ENCODE measurements at places on chromosomes 5 and 9.

GRCh38 chr5:60333005-60333571, 366.9 kb downstream of the DEPDC1B start:
- H3K4me1 ChIP-seq: no peaks in the 10 kb centered on the region
- DNase-seq: no peak
- H3K36me3 ChIP-seq: no peaks in the 10 kb centered on the region
- H3K4me3 ChIP-seq: no peak overlapping the region
- no peaks in the 10 kb centered on the region for H3K27me3 ChIP-seq

DNA sequence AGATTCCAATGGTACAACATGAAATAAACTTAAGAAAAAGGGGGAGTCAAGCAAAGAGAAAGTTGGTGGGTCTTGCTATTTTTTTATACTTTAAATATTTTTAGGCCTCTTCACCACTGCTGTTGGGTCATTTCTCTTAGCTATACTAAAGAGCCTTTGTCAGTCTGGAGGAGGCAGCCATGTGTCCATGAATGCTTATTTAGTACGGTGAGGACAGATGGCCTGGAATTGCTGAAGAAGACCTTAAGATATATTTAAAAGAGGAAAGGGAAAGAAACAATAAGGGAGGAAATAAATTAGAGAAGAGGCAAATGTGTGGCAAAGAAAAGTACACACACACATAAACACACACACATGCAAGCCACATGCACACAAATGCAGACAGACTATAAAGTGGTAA, 560.5 kb upstream of the MEF2C start:
- H3K4me3 ChIP-seq: no peak overlapping the region
- DNase-seq: no peak
- no peaks in the 10 kb centered on the region for H3K27me3 ChIP-seq
- H3K27ac ChIP-seq: no peak overlapping the region
- H3K4me1 ChIP-seq: no peaks in the 10 kb centered on the region
- no peaks in the 10 kb centered on the region for H3K36me3 ChIP-seq

DNA sequence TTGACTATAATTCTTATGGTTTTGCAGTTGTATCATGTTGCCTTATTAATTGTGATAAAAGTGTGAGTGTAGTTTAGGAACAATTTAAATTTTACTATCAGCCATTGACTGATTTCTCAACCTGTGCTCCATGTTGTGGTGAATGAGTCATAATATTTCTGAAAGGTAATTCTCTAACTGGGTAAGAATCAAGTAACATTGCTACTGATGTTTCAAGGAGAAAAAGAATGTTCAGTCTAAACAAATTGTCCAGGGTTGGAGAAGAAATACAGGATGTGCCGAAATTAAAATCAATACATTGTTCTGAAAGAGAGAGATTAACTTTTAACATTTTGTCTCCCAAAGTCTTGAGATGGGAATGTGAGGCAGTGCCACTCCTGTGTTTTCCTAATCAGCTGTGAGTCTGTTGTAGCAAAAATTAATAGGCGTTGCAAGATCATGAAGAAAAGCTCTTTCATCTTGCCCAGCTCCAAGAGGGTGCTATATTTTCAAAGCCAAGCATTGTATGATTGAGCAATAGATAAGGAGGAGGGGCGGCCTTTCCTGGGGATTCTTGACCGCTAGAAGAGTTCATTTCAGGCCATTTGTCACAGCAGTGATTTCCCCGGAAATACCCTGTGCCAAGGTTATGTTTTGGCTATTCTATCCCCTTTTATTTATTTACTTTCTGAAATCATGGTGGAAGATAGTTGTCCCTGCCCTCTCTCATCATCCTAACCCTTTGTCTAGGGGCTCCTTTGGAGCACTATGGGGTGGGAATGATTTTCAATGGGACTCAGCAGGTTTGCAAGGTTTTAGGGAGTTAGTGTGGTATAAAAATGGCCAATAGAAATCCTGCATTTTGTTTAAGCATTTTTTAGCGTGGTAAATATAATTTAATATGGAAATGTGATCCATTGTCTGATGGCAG, 151.6 kb downstream of the FOCAD start:
- no peak overlapping the region for H3K27ac ChIP-seq
- H3K36me3 ChIP-seq: no peaks in the 10 kb centered on the region
- H3K27me3 ChIP-seq: no peaks in the 10 kb centered on the region
- no peak overlapping the region for H3K4me3 ChIP-seq

DNA sequence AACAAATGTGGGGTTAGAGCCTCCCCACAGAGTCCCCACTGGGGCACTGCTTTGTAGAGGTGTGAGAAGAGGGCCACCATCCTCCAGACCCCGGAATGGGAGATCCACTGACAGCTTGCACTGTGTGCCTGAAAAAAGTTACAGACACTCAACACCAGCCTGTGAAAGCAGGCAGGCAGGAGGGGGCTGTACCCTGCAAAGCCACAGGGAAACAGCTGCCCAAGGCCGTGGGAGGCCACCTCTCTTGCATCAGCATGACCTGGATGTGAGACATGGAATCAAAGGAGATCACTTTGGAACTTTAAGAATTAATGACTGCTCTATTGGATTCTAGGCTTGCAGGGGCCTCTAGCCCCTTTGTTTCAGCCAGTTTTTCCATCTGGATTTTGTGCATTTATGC, 782.3 kb downstream of the BRINP1 start:
- no peaks in the 10 kb centered on the region for H3K36me3 ChIP-seq
- no peaks in the 10 kb centered on the region for H3K4me1 ChIP-seq
- no peak overlapping the region for H3K27ac ChIP-seq
- H3K27me3 ChIP-seq: no peaks in the 10 kb centered on the region
- no peak for DNase-seq
- no peak overlapping the region for H3K4me3 ChIP-seq

DNA sequence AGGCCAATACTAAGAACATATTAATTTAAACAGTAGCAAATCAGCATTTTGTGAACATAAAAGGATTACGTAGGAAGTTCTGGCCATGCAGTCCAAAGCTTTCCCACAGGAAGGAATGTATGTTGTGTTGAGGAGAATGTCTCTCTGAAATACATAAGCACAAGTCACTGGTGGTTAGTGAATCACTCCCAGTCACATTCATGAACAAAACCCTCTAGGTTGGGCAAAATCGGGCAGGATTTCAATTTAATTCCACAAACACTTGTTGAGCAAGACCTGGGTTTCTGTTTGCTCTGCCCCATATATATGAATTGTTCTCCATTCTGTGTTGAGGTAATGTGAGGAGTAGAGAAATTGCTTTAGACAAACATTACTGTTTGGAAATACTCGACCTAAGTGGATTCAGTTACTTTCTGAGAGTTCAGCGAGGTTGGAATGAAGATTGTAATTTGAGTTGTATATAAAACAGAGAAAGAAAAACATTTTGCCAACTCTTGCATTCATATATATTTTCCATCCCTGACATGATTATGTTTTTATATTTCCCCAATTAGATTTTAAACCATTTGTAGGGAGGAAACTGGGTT, 127.6 kb upstream of the RPS23 start:
- DNase-seq: no peak
- H3K27me3 ChIP-seq: no peaks in the 10 kb centered on the region
- no peaks in the 10 kb centered on the region for H3K4me1 ChIP-seq
- H3K36me3 ChIP-seq: no peaks in the 10 kb centered on the region

- no peak for DNase-seq
- no peaks in the 10 kb centered on the region for H3K4me1 ChIP-seq
- no peak overlapping the region for H3K4me3 ChIP-seq
- no peaks in the 10 kb centered on the region for H3K36me3 ChIP-seq
- no peaks in the 10 kb centered on the region for H3K27me3 ChIP-seq
Observed at GRCh38 chr5:147568710-147569406, 59.0 kb upstream of the DPYSL3 start.

DNA sequence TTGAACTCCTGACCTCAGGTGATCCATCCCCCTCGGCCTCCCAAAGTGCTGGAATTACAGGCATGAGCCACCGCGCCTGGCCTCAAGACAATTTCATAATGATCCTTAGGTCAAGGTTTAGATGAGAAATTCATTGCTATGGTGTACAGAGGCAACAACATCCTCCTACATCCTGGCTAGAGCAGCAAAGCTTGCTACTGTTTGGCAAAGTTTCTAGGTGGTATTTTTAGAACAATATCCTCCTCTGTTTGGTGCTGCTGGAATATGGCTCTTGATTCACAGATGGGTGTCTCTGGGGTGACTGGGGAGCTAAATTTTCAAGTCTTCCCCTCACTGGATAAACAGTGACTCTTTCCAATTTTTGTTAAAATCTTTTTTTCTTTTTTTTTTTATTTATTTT, 30.6 kb downstream of the CRHBP start:
- no peaks in the 10 kb centered on the region for H3K36me3 ChIP-seq
- no peak overlapping the region for H3K27ac ChIP-seq
- H3K4me1 ChIP-seq: no peaks in the 10 kb centered on the region
- no peak for DNase-seq

DNA sequence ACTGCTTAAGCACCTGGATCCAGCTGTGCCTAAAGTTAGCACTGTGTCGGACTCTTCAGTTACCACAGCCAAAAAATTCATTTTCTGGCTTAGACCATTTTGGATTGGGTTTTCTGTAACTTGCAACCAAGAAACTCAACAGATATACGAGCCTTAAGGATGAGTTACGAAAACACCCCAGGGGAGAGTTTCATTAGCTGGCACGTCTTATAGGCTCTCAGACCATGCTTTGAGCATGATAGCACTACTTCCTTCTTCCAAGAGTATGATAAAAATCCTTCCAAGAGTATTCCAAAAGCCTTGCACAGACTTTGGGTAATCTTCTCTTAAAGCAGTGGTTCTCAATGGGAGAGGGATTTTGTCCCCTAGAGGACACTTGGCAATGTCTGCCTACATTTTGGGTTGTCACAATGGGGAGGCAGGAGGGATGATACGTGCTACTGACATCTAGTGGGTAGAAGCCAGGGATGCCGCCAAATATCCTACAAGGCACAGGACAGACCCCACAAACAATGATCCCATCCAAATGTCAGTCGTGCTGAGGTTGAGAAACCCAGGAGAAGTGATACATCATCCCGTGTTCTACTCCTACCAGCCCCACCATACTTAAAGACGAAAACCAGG, 64.8 kb downstream of the SMIM23 start:
- no peak for DNase-seq
- H3K36me3 ChIP-seq: no peaks in the 10 kb centered on the region
- no peak overlapping the region for H3K27ac ChIP-seq
- no peaks in the 10 kb centered on the region for H3K27me3 ChIP-seq
- no peak overlapping the region for H3K4me3 ChIP-seq

DNA sequence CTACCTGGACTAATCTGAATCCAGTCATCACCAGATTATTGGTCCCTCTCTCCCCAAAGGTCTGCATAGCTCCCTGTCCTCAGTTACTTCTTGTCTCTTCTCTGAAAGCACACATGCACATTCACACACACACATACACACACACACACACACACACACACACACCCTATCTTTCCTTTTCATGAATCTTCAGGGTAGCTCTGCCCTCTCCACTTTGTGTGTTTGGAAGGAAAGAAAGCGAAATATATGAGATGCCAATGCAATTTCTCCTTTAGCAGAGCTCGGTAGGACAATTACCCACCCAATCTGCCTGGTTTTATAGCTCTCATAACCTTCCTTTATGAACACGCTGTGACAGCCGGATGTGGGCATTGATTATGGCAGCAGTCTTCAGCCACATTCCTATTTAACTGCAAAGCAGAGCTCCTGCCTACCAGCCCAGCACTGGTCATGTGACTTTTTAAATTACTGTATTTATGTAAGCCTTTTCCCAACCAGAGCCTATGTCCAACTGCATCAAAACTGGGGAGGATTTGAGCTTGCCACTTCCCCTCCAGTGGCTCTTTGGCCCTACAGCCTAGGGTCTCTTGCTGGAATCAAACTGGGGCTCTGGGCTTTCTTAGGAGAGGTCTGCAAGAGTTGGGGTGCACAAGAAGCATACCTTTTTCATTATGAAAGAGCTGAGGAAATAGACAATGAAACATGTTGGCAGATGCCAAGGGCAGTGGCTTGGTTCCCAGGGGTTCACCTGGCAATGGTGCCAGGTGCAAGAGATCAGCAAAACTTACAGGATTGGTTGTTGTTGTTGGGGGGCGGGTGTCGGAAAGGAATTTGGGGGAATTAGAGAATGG, 20.8 kb upstream of the MATR3 start:
- no peak for DNase-seq
- peak overlapping the region; percentile 92 for H3K27ac ChIP-seq
- H3K27me3 ChIP-seq: no peaks in the 10 kb centered on the region
- peaks cover 6% of the 10 kb centered on the region for H3K36me3 ChIP-seq

DNA sequence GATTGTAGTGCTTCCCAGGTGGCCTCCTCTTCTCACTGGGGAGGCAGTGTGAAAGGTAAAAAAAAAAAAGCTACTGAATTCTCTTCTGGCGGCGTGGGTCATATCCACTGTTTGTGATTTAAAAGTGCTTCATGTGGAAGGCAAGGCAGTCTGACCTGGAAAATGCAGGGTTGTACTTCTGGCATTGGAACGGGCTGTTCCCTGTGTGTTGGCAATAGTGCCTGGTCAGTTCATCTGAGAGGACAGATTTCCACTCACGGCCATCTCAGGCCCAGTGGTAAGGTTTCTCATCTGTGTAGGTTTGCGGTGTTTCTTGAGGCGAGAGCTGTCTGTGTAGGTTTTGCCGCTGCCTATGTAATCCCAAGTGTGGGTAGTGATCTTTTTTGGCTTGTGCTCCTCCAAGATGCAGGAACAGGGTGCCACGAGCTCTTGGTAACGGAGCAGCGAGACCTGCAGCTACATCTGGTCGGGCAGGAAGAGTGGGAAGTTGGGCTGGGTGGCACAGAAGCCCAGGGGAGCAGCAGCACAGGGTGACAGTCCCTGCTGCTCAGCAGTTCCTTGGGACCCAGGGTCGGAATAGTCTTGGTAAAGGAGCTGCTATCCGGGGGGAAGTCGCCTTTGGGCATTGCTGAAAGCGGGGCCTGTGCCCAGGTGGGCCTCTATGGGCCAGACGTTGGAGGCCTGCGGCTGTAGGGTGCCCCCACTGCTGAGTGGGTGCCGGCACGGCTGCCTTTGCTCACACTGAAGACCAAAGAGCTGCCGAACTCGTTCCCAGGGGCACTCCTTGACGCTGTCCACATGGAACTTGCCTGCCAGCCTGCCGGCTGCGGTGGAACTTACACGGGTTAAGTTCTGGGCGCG, 11.2 kb downstream of the RCL1 start:
- H3K36me3 ChIP-seq: no peaks in the 10 kb centered on the region
- no peaks in the 10 kb centered on the region for H3K27me3 ChIP-seq
- H3K27ac ChIP-seq: no peak overlapping the region
- H3K4me1 ChIP-seq: no peaks in the 10 kb centered on the region

- H3K27ac ChIP-seq: no peak overlapping the region
- no peaks in the 10 kb centered on the region for H3K4me1 ChIP-seq
- no peaks in the 10 kb centered on the region for H3K27me3 ChIP-seq
- no peak overlapping the region for H3K4me3 ChIP-seq
- H3K36me3 ChIP-seq: no peaks in the 10 kb centered on the region
- no peak for DNase-seq
Observed at GRCh38 chr5:28505121-28505520, 1466.7 kb upstream of the CDH9 start.

- DNase-seq: no peak
- no peak overlapping the region for H3K4me3 ChIP-seq
- H3K36me3 ChIP-seq: no peaks in the 10 kb centered on the region
Observed at GRCh38 chr9:29613773-29614172, 2040.5 kb upstream of the C9orf72 start.

DNA sequence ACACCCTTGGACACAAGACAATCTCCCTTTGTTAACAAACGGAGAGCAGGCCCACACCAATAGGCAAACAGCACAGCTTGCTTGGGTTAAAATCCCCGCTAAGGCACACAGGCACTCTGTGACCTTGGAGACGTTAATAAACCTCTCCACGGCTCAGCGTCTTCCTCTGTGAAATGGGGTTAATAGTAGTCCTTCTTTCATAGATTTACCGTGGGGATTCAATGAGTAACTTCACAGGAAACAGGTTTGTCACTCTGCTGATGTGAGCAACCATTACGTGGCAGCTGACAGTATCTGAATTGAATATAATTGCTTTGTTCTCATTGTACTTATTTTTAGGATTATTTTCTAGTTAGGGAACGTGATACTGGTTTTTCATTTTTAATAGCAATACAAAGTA, 65.2 kb upstream of the ADRA1B start:
- no peaks in the 10 kb centered on the region for H3K27me3 ChIP-seq
- no peak for DNase-seq
- no peaks in the 10 kb centered on the region for H3K4me1 ChIP-seq
- H3K36me3 ChIP-seq: no peaks in the 10 kb centered on the region

All from esophagus squamous epithelium (tissue), 5 donors.